ENCODE measurements at places on chromosomes 1 and 21.

DNA sequence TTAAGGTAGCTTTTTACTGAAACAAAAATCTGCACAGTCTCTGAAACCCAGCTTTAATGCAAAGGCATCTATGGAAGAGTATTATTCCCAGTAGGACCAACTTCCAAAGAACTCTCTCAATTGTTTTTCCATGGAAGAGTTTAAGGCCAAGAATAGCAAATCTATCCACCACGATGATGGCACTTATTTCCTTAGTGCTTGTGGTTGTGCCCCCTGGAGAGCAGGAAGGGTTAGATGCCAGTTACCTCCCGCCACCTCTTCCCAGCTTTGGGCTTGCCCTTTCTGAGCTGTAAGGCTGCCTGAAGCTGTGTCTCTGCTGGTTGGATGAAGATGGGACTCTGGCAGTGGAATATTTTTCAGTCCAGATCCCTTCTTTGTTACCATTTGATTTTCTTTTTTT, 4.8 kb upstream of the ATP1A1 start:
- no peak for DNase-seq

GRCh38 chr1:153624965-153625611, 2.2 kb downstream of the S100A13 start:
- no peak for DNase-seq

- DNase-seq: no peak
Observed at GRCh38 chr1:194067772-194068171, 881.4 kb upstream of the B3GALT2 start.

GRCh38 chr1:156648951-156649350, 7.0 kb downstream of the BCAN start:
- DNase-seq: no peak

GRCh38 chr1:47479664-47480063, 41.8 kb downstream of the FOXD2 start:
- no peak for DNase-seq

GRCh38 chr1:24199291-24199900, 12.3 kb upstream of the IFNLR1 start:
- DNase-seq: no peak

GRCh38 chr1:51325391-51325790, 5.0 kb downstream of the TTC39A start:
- no peak for DNase-seq

- no peak for DNase-seq
Observed at GRCh38 chr1:29629814-29630516, 393.6 kb downstream of the PTPRU start.

DNA sequence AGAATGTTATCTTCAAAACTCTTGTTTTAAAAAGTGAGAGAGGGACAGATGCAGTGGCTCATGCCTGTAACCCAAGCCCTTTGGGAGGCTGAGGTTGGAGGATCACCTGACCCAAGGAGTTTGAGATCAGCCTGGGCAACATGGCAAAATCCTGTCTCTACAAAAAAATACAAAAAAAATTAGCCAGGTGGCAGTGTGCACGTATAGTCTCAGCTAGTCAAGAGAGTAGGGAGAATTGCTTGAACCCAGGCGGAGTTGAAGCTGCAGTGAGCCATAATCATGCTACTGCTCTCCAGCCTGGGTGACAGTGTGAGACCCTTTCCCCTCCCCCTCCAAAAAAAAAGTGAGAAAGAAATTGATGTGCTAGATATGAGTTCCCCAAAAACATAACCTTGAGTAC, 131.0 kb downstream of the KCNT2 start:
- no peak for DNase-seq

- DNase-seq: no peak
Observed at GRCh38 chr1:19062258-19063029, 106.0 kb upstream of the IFFO2 start.

DNA sequence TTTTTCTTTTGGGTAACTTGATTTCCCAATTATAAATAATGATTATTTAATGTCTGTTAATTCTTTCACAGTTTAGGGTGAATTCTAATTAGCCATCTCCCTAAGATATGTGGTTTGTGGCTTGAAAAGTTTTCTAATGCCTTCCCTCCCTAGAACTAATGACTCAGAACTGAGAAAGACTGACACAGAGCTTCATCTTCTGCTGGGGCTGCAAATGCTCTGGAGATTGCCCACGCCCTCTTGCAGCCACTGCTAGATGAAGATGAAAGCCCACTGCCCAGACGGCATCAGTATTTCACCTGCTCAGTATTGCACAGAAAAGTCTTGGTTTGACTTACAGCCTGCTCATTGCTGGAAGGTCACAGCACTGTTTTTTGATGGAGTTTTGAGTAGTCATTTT, 101.5 kb downstream of the ST6GALNAC3 start:
- no peak for DNase-seq

- no peak for DNase-seq
Observed at GRCh38 chr1:159889202-159889601, 10.8 kb downstream of the CFAP45 start.

DNA sequence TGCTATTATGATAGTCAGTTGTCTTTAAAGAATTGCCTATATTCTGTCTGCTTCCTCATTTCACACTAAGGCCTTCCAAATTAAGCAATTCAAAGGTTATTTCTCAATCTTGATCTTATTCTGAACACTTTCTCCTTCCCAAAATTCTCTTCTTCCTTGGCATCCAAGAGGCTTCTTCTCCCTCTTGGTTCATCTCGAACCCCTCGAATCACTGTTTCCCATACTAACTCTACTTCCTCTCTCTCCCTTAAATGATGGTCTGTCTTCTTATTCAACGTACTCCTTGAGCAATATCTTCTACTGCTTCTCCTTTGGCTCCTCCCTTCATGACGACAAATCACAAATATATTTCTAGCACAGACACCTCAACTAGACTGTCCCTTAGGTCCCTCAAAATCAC, 4.5 kb downstream of the COPA start:
- no peak for DNase-seq

- DNase-seq: no peak
Observed at GRCh38 chr1:36359383-36359782, 26.3 kb downstream of the STK40 start.

GRCh38 chr1:28190996-28191645, 14.6 kb upstream of the PTAFR start:
- DNase-seq: no peak

DNA sequence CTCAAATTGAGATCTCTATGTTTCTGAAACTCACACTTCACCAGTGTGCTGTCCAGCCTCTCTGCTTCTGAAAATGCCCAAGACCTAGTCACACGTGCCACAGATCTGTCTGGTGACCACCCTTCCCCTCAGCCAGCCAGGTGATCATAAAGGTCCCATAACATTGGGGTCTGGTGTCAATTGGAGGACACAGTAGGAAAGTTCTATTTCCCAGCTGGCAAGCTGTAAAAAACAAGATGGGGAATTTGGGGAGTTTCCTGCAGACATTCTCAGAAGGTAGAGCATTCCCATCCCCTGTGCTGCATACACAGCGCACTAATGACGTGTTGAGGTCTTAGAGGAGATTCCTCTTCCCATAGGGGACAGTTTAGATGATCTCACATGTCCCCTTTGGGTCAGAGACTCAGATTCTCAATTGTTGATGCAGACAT, 50.1 kb downstream of the RPS6KA1 start:
- DNase-seq: no peak

DNA sequence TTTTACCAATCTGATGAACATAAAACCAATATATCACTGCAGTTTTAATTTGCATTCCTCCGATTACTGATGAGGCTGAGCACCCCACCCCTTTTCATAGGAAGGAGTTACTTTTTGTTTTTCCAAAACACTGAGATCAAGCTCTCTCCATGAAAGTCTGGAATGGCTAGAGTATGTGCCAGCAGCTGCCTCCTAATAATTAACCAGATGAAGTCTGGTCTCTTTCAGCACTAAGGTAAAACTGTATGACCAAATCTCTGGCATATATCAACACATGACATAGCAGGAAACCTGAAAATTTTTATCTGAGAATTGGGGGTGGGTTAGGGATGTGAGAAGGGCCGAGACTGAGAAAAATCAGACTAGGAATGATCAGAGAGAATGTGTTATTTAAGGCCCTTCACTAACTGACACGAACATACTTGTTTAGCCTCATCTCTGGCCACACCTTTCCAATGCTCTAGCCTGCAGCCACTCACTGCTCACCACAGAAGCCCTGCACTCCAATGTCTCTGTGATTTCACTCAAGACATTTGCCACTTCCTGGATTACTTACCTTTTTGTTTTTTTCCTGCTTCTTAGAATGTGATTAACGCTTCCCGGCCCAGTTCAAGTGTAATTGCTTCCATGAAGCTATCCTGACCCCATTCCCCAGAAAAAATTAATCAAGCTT, 34.7 kb downstream of the WASF2 start:
- DNase-seq: no peak

DNA sequence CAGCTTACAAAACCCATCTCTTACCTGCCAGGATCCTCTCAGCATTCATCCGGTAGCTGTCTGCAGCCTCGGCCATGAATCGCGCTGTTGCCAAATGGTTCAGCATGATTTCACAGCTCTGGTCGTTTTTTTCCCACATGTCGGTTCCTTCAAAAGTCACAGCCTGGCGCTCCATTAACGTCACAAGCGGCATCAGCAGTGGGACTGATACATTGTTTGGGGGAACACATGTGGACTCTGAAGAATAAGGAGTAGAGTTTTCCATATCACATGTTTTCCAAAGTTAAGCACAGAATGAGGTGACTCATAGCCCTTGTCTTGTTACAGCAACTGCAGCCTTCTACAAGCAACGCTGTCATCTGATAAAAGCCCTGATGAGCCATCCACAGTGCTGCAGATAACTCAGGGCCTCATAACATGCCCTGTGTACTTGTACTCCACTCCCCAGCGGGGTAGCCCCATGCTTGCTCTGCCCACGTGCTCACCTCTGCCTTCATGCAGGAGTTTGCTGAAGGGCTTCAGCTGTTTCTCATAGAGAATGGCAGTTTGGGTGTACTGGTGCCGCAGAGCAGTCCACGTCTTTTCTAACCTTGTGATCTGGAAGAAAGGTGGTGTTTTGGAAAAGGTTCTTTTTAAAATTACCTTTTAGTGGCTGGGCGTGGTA, 114.2 kb downstream of the BCAR3 start:
- DNase-seq: peak; percentile 80

DNA sequence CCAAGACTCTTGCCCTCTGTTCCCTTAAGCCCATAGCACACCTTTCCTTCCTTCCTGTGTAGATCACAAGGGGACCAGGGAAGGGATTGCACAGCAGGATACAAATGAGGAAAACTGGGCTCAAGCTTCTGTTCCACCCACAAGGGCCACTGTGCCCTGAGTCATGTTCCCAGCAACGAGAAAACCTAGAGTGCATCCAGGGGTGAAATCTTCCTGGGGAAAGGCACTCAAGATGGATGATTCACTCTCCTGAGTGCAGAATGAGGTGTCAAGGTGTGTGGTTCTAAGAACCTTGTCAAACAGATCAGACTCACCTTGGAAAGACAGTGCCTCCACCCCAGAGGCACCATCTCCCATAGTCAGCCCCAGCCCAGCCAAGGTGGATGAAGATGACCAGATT, 40.7 kb upstream of the EYA3 start:
- DNase-seq: no peak

DNA sequence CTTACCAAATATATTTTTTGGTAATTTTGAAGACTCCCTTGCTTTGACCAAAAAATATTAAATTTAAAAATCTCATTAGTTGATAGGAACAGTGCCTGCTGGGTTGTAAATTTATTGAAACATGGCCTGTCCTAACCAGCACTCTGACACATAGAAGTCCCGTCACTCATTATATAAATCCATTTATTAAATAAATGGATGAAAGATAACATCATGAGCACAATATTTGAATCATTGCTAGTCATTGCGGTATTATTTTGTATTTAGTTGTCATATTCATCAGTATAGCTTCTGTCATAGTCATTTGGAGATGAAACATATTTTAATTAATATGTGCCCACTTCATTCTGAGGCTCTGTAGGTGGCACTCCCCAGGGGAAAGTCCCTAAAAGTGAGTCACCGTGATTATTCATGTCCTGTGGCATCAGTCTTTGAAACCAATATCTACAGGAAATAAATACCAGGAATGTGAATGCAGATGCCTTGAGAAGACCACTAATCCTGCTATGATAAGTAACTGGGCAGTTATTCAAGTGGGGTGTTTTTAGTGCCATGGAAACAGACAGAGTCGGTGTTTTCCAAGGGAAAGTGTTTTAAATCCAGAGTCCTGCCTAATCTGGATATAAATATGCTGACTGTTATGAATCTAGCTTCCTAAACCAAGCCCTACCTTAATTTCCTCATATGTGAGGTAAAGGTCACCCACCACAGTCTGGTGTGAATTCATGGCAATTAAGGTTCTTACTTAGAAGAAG, 302.0 kb downstream of the DUSP10 start:
- peak; percentile 91 for DNase-seq

DNA sequence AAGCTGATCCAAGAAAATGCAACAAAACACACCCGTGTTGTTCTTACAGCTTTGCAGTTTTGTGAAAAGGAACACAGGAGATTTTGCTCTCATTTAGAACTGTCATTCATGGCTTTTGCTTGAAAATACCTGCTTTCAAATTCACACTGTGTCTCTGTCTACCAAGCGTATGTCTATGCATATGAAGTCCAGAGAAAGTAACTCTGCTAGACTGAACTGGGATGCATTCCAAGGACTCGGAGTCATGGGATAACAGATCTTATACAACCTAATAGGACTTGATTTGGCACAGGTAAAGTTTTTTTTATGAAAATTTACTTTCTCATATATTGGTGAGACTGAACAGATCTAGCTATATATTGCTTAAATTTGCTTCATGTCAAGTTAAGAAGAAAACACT, 102.4 kb downstream of the PTGER3 start:
- no peak for DNase-seq

DNA sequence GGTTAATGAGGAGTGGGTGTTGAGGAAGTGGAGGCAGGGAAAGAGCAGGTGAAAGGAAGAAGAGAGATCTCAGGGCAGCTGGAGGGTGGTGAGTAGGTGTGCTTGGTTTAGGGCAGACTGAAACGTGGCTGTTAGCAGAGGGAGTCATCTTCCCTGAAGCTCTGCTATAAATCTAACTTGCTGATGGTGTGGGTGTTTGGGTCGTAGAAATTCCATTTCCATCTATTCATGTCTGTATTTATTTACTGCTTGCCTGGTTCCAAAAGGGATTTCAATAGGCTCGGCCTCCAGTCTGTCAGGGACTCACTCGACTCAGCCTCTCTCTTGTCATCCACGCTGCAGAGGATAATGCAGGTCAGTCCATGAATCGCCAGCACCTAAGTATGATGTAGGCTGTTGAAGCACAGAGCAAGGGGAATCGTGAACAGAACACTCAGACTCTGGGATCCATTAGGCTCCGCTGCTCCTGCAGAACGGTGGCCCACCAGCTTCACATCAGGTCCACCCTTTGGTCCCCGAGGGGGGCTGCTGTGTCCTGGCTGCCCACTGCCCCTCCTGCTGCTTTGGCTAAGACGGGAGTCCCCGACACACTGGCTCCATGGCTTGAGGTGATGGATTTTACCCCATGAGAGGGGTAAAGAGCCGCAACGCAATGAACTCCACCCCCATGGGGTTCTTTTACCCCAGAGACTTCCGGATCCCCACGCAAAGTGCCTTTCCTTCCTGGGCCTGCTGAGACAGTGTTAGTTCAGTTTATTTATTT, 156.2 kb downstream of the RHOU start:
- DNase-seq: no peak

GRCh38 chr1:32047701-32048100, 25.0 kb upstream of the TMEM39B start:
- DNase-seq: no peak

GRCh38 chr1:18314399-18314798, 166.3 kb upstream of the KLHDC7A start:
- no peak for DNase-seq

Measured in HFF-Myc (cell line).